ENCODE measurements at places on chromosomes 5 and 9.

GRCh38 chr9:134413890-134414623 lies 87.8 kb downstream of the RXRA start:
- DNase-seq: no peak

DNA sequence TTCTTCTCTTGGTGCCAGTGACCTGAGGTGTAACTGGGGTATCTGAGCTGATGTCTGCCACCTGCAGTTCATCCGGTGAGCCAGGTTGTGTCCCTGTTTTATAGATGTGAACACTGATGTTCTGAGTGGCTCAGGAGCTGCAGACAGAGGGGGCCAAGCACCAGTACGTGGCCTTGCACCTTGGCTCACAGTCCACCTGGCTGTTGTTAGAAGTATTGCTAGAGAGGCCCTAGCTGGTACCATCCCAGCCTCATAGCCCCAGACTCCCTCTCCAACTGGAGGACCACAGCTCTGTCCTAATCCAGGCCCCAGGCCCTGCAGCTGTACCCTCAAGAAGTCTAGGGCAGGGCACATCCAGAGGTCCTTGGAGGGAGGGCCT lies 16.2 kb downstream of the PHF2 start:
- DNase-seq: no peak

GRCh38 chr9:90189306-90189705 lies 453.3 kb downstream of the DIRAS2 start:
- DNase-seq: no peak

- no peak for DNase-seq
Measured at GRCh38 chr9:2241461-2241835, 226.3 kb downstream of the SMARCA2 start.

DNA sequence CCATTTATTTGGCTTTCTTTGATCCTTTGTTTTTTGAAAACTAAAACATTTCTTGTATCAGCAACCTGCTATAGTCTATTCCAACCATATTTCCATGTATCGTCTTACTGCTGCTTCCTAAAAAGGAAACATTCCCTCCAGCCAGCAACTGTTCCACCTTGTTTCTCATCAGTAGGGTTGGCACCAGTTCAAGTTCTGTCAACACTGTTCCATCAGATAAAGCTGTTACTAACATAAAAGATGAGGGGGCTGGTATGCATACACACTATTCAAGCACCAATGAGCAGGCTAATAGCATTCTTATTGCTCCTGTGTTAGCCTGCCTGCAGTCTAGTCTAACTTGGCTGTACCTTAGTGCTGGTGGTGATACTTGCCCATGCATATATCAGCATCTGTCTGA lies 178.3 kb downstream of the CWC27 start:
- no peak for DNase-seq

Data from stimulated activated CD4-positive, alpha-beta T cell treated with anti-CD3 and anti-CD28 coated beads, Interleukin-4, amount 100 ng/mL, for 24 hours (primary cell).